ENCODE measurements at places on chromosomes 3 and 15.
A peak's percentile ranks its signal among the peaks of the same experiment; 100 is the strongest.

DNA sequence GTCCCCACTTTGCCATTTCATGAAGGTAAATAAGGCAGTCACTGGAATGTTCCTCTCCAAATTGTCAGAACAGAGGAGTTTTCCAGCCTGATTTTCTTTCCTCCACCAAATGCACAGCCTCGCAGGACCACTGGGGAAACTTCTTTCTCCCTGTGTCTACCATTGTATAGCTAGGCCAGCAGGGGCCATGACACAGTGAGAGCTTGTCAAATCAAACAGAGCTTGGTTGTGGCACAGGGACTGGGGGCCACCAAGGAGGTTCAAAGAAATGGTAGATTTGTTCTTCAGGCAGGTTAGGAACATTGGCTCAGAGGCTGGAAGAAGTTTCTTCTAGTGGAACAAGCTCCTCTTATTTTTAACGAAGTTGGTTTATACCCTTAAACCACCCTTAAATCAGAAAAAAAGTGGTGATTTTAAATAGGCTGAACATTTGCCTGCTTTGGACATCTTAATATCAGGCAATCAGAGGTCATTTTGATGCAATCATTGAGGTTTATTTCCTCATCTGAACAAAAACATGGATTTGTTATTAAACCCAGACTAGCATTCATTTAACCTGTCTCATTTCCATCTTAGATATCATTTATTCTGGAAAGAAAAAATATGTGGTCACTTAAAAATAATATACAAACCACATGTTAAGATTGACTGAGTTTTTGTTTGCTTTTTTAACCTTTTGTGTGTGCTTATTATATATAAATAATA, 105.6 kb downstream of the GTPBP8 start:
- DNase-seq = no peak

- DNase-seq = no peak
These were observed 420.4 kb downstream of the ROBO2 start for GRCh38 chr3:77460326-77460725.

DNA sequence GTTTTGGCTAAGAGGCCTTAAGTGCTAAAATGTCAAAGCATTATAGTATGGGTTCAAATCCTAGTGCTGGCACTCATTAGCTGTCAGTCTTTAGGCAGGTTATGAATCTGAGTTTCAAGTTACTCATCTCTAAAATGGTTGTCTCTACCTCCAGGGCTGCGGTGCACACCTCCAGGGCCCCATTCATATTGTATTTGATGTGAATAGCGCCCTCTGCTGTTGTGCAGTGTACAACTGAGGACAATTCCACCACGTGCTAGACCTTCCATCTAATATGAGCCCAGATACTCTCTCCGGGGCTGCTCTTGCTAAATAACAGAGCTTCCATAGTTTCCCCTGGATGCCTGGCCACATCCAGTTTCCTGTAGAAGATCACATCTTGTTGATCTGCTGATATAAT, 54.3 kb downstream of the OXNAD1 start:
- DNase-seq = peak; percentile 21

GRCh38 chr3:35708394-35709271, 69.3 kb downstream of the ARPP21 start:
- DNase-seq = no peak

DNA sequence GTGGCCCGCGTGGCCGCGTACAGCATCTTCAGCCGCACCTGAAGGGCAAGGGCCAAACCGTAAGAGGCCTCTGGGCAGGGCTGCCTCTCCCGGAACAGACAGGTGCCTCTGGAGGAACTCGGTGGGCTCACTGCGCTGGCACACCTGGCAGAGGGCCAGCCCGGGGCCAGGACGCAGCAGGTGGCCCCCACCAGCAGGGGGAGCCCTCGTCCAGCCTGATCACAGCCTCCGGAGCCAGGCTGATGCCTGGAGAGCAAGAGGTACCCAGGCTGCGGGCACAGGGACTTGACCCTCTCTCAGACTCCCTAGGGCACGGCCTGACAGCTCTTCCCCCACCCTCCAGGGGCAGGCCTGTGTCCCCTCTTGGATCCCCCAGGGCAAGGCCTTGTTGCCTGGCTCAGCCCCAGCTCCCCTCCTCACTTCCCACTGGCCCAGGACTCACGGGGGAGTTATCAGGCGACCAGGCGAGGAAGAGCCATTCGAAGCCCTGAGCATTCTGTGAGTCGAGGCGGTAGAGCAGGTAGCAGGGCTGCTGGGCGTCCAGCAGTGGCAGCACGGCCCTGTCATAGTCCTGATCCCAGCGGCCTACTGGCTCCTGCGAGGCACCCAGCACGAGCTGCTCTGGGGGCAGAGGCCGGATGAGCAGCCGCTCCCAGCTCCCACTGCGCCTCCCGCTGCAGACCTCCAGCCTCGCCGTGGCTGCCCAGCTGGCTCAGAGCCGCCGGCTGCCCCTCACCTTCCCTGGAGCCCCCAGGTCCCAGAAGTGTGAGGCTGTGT, 6.2 kb upstream of the TLR9 start:
- peak; percentile 40 for DNase-seq

GRCh38 chr3:152252755-152253154, 16.0 kb upstream of the MBNL1 start:
- DNase-seq = no peak

- DNase-seq = peak; percentile 42
These were observed 188.1 kb downstream of the CHST2 start for GRCh38 chr3:143307613-143308183.

- no peak for DNase-seq
These were observed 8.5 kb downstream of the GYG1 start for GRCh38 chr3:148999806-149000205.
